RPMI7951 (cell line): ENCODE measurements at places on chromosomes 16 and 17. TPM values are rescaled to one million over a fixed set of nuclear protein-coding genes. Genes with fewer than 3 reads are reported as not detected.

SLC47A1 gene
- 0.36 TPM in 1 of 2 replicates, not detected in the other for total RNA-seq

HS3ST3A1 gene
- total RNA-seq = 14.7 and 14.9 TPM in 2 replicates

LGALS9B gene
- not detected in 2 replicates for total RNA-seq

DHRS7C gene
- total RNA-seq = not detected in 2 replicates

TOX3 gene
- not detected in 2 replicates for total RNA-seq

C16orf89 gene
- total RNA-seq = not detected in 2 replicates
